ENCODE measurements at places on chromosomes 5 and 9. TPM values are rescaled to one million over a fixed set of nuclear protein-coding genes. Genes with fewer than 3 reads are reported as not detected.

GRCh38 chr5:94268226-94268625 lies 350.2 kb downstream of the KIAA0825 start:
- H3K4me3 ChIP-seq, result no peak overlapping the region
- H3K4me1 ChIP-seq, result no peaks in the 10 kb centered on the region
- no peak for DNase-seq
- no peak overlapping the region for H3K27ac ChIP-seq
- H3K36me3 ChIP-seq, result no peaks in the 10 kb centered on the region

- no peaks in the 10 kb centered on the region for H3K4me1 ChIP-seq
- H3K36me3 ChIP-seq, result no peaks in the 10 kb centered on the region
- no peak overlapping the region for H3K27ac ChIP-seq
- no peak overlapping the region for H3K4me3 ChIP-seq
- DNase-seq, result no peak
Measured at GRCh38 chr5:42361315-42361688, 61.9 kb upstream of the GHR start.

- H3K4me3 ChIP-seq, result peak within 1 kb of the TSS; percentile 21
- peak within 1 kb of the TSS; percentile 59 for H3K27ac ChIP-seq
- H3K27me3 ChIP-seq, result no peaks in the 10 kb centered on the region
- no peaks in the 10 kb centered on the region for H3K36me3 ChIP-seq
- no peaks in the 10 kb centered on the region for H3K4me1 ChIP-seq
Measured at GRCh38 chr5:135578685-135579341, at the start of gene CXCL14. Gene CXCL14, minus strand, starts transcription at chr5:135578991. Its CDS starts 213 bp downstream, at chr5:135578778.

DNA sequence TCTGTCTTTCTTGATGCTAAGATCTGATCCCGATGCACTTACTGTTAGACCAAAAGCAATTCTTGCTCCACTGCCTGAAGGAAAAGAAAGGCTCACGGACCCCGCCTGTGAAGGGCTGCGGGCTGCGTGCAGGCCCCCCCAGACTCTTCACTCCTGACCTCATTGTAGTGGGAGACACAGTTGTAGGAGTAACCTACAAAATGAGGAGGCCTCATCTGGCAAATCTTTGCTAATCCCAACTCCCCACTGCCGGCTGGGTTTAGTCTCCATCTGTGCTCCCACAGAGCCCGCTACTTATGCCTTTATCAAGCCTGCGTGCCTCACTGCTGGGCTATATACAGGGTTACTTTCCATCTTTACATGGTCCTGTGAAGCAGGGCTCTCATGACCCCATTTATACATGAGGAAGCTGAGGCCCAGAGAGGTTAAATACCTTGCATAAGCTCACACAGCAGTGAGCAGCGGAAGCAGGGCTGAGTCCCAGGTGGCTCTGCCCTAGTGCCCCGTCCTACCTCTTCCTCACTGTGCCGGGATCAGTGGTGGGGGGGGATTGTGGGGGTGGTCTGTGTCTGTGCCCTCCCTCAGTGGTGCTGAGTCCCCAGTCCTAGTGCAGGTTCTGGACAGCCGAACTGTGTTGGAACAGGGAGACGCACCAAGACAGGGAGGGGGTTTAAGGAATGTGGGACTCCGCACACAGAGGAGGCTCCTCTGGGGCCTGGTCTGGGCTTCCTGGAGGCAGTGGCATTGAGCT lies 43.9 kb upstream of the RNF130 start:
- no peak overlapping the region for H3K4me3 ChIP-seq
- H3K27ac ChIP-seq, result no peak overlapping the region
- no peak for DNase-seq

DNA sequence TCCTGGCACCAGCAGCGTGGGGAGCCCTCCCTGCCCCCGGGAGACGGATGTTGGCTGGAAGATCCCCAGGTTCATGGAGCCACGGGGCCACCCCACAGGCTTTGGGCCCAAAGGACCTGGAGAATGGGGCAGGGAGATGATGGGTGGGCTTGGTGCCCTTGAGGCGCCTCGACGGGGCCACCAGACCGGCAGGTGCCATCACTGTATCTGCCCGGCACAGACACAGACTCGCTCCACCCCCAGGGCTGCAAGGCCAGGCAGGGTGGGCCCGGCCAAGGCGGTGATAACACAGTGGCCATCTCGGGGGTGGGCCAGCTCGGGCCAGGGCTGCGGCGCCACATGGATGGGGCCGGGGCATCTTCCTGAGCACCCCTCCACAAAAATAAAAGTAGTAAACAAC lies 35.0 kb upstream of the EGFL7 start:
- H3K27ac ChIP-seq, result no peak overlapping the region
- no peaks in the 10 kb centered on the region for H3K27me3 ChIP-seq
- H3K36me3 ChIP-seq, result no peaks in the 10 kb centered on the region
- H3K4me1 ChIP-seq, result peaks cover 23% of the 10 kb centered on the region

DNA sequence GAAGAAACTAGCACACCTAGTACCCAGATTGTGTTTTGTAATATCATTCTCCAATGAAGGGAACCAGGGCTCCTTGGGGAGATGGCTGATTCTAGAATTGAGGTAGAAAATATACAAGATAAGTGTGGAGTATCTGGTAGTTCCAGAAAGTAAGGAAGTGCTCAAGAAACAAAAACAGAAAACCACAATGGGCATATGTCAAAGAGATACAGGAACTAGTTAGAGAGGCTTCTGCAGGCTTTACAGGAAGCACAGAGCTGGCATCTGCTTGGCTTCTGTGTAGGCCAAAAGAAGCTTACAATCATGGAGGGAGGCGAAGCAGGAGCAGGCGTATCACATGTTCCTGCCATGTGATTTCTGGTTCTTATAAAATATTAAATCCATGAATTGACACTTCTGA lies 105.7 kb upstream of the TMEM161B start:
- no peak overlapping the region for H3K27ac ChIP-seq
- no peak for DNase-seq
- H3K36me3 ChIP-seq, result no peaks in the 10 kb centered on the region
- no peak overlapping the region for H3K4me3 ChIP-seq
- no peaks in the 10 kb centered on the region for H3K4me1 ChIP-seq

DNA sequence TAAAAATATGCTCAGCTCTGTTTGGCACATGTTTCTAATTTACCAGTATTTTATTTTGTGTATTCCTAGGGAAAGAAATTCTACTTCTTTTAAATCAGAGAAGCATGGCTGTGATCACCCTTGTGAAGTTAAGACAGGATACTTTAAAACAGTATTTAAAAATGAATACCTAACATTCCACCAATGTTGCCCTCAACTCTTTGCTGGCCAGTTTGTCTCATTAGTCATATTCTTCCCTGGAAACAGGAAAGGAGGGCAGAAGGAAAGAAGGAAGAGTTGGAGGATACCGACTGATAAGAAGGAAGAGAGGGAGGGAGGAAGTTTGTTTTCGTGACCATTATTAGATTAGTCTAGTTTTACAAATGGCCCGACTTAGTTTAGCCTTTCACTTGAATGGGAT lies 137.4 kb downstream of the PLK2 start:
- H3K27ac ChIP-seq, result no peak overlapping the region
- no peaks in the 10 kb centered on the region for H3K27me3 ChIP-seq
- no peaks in the 10 kb centered on the region for H3K4me1 ChIP-seq
- H3K4me3 ChIP-seq, result no peak overlapping the region

- H3K27me3 ChIP-seq, result no peaks in the 10 kb centered on the region
- no peak for DNase-seq
- no peak overlapping the region for H3K4me3 ChIP-seq
- H3K36me3 ChIP-seq, result no peaks in the 10 kb centered on the region
- no peak overlapping the region for H3K27ac ChIP-seq
- no peaks in the 10 kb centered on the region for H3K4me1 ChIP-seq
Measured at GRCh38 chr9:108664309-108665255, 191.2 kb downstream of the ACTL7B start.

DNA sequence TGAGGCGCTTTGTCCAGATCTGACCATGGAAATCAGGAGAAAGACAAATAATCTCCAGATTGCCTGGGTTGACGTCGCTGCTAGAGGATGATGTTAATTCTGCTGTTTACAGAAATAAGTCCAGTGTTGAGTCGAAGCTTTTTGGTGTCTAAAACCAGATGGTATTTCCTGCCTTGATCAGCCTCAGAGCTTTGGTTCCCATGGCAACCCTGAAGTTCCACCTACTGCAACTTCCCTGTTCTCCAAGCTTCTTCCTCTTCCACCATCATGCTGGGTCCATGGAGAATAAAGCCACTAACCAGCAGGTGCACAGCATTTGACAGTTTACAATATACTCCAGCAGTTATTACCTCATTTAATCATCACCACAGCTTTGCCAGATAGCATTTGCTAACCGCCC lies 18.0 kb upstream of the GABBR2 start:
- no peak for DNase-seq
- no peaks in the 10 kb centered on the region for H3K36me3 ChIP-seq
- no peaks in the 10 kb centered on the region for H3K4me1 ChIP-seq
- no peak overlapping the region for H3K4me3 ChIP-seq

GRCh38 chr5:131430794-131431193 lies 166.9 kb downstream of the CDC42SE2 start:
- H3K36me3 ChIP-seq, result no peaks in the 10 kb centered on the region
- H3K27ac ChIP-seq, result no peak overlapping the region
- no peaks in the 10 kb centered on the region for H3K27me3 ChIP-seq
- no peak for DNase-seq
- no peak overlapping the region for H3K4me3 ChIP-seq

DNA sequence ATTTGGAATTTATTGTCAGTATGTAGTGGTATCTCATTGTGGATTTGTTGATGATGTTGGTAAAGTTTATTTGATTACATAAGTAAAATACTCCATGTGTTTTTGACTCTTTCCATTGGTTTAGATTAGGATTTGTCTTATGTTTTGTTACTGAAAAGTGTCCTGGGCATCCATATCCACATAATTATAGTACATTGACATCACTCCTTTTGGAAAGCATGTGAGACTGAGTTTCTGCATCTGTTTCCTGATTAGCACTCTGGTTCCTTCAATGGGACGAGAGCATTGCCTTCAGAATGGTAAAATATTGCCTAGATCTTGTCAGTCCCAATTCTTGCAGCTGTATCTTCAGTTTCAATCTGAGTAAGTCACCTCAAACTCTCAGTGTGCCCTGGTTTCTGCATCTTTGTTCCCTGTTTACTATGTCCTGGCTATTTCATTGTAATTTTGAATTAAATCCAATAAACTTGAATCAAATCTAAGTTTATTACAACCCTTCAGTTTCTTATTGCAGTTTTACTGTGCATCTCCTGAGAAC lies 128.1 kb downstream of the FBXO38 start:
- DNase-seq, result no peak
- H3K4me1 ChIP-seq, result no peaks in the 10 kb centered on the region

DNA sequence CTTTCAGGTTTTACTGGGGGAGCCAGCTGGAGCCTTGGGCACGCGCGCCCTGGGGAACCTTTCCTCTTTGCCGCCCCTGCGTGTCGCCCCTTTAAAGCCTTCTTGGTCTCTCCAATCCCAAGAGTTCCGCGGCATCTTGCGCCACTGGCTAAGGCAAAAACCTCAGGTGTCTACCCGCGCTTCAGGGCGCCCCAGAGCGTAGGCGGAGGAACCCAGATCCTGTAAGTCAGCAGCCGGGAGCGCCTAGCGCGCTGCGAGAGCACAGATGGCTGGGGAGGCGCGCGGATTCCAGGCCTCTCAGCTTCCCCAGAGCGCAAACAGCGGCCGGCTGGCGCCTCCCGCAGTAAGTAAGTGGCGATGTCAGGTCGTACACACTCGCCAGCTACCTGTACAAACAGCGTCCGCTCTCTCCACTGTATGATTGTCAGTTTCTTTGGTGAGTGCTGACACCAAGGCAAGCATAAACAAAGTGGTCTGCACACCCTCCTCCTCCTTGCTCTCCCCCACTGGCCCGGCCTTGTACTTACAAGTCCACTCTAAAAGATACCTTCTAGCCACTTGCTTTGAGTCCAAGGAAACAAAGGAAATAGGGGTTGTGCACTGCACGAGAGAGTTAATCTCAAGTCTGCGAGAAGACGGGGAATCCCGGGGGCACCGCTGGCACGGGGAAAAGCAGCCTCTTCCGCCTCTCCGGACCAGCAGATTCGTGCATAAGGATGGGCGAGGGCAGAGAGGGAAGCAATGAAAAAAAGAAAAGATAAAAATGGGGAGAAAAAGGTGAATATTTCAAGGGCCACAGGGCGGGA lies 2.9 kb downstream of the HTR1A start:
- H3K36me3 ChIP-seq, result no peaks in the 10 kb centered on the region
- H3K4me3 ChIP-seq, result no peak overlapping the region
- no peaks in the 10 kb centered on the region for H3K4me1 ChIP-seq
- DNase-seq, result no peak
- H3K27ac ChIP-seq, result no peak overlapping the region

DNA sequence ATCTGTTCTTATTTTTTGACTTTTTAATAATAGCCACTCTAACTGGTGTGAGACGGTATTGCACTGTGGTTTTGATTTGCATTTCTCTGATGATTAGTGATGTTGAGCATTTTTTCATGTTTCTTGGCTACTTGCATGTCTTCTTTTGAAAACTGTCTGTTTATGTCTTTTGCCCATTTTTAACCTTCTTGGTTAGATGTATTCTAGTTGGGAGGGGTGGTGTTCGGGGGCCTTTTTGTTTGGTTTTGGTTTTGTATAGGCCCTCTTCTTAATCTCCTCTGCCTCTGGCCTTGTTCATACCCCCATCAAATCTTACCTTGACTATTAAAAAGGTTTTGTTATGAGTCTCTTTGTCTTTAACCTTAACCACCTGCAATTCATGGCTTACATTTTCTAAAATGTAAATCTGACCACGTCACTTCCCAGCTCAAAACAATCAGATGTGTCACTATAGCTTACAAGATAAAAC lies 107.8 kb upstream of the NR4A3 start:
- no peaks in the 10 kb centered on the region for H3K36me3 ChIP-seq
- no peak for DNase-seq
- H3K27me3 ChIP-seq, result no peaks in the 10 kb centered on the region
- no peak overlapping the region for H3K27ac ChIP-seq

DBH gene
- not detected for total RNA-seq

ZFR gene
- total RNA-seq, result 66.8 TPM

BRINP1 gene
- not detected for total RNA-seq

KLF4 gene
- total RNA-seq, result 197 TPM

LRRC8A gene
- total RNA-seq, result 30.2 TPM

DDX4 gene
- not detected for total RNA-seq

PRDM9 gene
- not detected for total RNA-seq

LCN10 gene
- 2.3 TPM for total RNA-seq

All from Peyer's patch (tissue), 4 donors.